ENCODE measurements at places on chromosomes 7 and 10.

DNA sequence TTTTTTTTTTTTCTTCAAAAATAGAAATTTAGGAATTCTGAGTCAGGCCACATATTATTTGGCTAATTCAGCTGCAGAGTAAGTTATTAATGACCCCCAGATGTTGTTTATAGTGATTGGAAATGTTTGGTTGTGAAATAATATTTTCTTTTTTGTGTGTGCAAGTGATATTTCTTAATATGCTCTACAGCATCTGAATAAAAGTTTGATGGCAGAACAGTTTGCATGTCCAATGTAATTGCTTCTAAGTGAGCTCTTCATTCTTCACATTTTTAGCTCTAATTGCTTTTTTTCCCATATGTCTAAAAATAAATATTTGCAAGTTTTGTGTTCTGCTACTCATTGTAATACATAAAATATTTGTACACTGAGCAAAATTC lies 116.0 kb downstream of the ARID5B start:
- DNase-seq, result no peak

- DNase-seq, result no peak
Observed at GRCh38 chr7:11153694-11154093, 180.0 kb downstream of the PHF14 start.

DNA sequence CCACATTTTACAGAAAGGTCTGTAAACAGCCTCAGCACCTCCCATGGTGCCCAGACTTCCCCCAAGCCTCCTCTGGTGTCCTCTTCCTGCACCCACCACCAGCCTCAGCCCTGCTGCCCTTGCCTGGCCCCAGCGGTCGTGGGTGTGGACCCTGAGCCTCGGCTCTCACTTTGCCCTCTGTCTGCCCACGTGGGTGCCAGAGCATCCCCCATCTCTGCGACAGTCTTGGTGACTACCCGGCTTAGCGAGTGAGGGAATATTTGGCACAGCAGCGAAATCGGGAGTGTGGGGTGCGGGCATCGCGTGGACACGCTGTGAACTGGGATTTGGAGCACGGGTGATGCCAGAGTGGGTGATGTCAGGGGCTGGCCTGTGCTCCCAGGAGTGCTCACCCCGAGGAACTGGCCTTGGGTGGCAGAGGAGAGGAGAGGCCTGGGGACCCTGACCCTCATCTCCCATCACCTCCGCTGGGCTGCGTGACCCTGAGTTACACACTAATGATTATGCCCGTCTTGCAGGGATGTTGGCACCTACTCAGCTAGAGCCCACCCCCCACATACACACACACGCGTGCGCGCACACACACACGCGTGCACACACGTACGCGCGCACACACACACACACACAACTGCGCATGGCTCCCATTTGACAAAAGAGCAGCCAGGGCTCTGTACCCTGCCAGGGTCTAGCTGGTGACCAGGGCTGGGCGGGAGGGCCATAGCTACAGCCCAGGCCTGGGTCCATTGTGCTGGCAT lies 8.7 kb downstream of the ELFN1 start:
- no peak for DNase-seq

DNA sequence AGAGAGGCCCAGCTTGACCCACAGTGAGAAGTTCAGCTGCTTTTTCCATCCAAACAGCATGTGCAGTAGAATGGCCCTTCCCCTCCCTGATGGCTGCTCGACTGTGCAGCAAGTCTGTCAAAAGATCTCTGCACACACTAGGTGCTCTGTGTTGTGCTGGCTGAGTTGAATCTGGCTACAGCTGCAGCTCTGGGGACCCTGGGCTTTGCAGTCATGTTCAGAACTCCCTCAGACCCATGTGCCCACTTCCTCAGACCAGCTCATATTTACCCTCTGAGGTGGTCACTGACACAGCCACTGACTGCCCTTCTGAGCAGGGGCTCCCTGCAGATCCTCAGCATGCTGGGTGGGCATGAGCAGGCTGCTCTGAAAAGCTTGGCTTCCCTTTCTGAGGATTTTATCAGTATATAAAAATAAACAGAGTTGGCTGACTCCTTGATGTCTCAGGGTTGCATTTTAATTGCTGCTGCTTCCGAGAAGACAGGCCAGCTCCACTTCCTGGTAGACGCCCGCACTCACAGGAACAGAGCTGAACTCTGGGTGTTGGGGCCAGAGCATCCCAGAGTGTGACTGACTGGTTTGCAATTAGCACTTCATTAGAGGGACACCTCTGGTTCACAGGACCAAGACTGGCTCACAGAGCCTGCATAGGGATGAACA lies 507.9 kb downstream of the RPS24 start:
- no peak for DNase-seq

DNA sequence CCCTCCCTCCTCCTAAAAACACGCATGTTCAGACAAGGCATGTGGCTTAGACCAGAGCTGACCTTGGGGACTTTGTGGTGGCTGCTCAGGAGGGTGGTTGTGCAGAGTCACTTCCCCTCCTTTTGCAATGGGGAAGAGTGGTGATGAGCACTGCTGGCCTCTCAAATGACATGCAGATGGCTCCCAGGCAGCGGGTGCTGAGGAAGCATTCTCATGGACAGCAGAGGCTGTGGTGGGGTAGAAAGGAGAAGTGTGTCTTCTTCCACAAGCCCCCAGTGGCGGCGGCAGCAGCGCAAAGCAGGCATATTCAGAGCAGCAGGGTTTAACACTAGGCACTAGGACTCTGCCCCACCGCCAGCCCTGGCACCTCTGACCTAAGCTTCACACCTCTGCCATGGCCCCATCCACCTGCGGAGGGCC lies 105.9 kb upstream of the ANLN start:
- DNase-seq, result no peak

DNA sequence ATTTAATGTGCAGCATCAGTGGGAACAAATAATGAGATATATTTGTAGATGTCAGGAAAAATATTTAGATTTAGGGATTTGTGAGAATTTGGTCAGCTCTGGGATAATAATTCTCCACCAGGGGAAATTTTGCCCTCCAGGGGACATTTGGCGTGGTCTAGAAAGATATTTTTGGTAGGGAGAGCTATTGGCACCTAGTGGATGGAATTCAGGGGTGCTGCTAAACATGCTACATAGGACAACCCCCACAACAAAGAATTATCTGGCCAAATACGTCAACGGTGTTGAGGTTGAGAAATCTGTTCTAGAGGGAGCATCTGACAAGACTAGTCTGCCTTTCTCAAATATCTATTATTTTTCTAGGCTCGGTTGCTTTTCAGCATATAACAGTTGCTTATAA lies 2.1 kb downstream of the ADK start:
- DNase-seq, result no peak

GRCh38 chr10:17064435-17064834 lies 65.2 kb downstream of the CUBN start:
- no peak for DNase-seq

DNA sequence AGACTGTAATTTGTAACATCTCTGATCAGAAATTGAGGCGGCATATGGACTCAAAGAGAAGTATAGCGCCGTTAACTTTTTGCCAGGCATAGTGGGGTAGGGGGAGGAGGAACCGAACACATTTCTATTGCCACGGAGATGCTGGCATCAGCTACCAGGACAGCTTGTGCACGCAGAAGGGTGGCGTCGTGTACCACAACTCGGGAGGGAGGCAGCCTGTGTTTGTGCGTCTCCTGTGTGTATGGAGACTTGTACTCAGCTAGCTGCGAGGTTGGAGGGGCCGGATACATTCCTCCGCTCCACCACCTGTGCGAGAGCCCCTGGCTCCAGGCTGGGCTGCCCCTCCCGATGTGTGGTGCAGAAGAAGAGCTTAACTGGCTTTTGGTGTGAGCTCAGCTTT lies 634.8 kb downstream of the TYW1 start:
- DNase-seq, result no peak

- no peak for DNase-seq
Observed at GRCh38 chr7:6546498-6547251, 4.6 kb downstream of the GRID2IP start.

DNA sequence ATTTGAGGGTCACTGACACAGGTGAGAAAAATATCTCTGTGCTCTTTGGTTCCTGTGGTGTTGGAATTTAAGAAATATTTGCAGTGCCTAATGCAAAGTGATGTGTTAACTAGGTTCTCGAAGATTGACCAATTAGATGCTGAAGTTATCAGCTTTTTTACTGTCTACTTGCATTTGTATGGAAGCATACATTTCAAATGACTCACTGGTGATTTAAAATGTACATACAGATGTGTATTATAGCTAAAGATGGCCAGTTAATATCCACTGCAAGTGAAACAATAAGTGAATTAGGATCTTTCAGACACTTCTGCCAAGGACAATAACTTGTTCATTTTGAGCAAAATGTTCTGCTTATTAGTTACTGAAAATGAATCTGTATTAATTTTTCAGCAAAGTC lies 205.0 kb downstream of the FANK1 start:
- no peak for DNase-seq

- no peak for DNase-seq
Observed at GRCh38 chr7:64838691-64839090, 44.5 kb downstream of the ZNF138 start.

DNA sequence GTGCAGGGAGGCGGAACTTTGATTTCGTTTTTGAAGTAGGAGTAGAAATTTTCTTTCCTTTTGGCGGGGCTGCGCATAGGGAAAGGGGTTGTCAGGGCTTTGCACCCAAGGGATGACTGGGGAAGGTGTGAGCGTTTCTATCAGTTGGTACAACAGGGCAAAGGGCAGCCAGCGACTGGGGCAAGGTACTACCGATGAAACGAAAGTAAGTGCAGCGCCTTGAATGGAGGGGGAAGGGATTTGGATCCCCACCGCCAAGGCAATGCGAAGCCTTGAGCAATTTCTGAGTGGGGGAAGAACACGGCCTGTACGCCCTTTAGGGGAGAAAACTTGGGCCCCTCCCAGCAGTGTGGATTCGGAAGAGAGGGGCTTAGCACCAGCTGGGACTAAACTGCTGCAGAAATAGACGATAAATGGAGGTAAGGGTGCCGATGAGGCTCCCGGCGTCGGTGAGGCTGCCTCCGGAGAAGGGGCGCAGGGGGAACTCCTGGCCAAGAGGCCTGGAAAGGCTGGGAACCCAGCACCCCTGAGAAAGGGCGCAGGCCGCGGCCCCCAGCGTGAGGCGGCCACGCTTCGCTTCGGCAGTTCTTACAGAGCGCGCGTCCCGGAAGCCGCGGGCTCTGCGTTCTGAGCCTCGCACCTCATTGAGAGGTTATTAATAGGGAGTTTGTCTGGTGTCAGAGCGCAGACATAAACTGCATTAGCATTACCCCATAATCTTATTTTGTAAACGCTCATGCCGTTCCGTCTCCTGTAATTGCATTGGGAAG lies 10.0 kb upstream of the TLX1 start:
- peak; percentile 45 for DNase-seq

- DNase-seq, result no peak
Observed at GRCh38 chr7:6590645-6591110, 857 bp downstream of the INTS15 start.

DNA sequence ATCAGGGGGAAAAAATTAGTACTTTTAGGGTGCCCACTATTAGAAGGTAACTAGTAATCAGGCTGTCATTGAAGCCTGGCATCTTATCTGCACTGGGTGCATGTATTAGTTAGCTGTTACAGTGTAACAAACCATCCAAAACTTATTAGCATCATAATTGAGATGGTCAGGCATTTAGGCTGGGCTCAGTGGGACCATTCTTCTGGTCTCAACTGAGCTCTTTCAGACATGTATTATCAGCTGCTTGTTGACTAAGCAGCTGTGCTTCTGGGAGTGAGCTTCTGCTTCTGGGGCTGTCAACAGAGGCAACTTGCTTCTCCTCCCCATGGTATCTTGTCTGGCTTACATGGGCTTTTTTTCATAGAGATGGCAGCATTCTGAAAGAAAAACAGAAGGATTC lies 154.0 kb upstream of the ZNF92 start:
- DNase-seq, result no peak

DNA sequence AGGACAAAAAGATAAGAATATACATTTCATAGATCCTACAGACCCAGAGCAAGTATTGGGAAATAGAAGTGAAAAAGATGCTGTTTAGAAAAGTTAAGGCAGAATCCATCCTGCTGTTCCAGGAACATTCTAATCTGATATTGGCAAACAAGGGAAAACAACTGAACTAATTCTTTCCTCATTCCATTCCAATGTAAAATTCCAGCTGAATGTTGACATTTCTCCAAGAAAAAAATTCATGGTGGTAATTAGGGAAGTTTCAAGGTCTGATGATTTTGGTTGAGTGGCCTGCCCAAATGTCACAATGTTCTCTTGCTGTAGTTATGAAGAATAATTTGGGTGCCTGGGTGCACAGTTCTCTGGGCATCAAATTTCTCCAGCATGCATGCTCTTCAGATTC lies 15.2 kb downstream of the PIP start:
- DNase-seq, result no peak

DNA sequence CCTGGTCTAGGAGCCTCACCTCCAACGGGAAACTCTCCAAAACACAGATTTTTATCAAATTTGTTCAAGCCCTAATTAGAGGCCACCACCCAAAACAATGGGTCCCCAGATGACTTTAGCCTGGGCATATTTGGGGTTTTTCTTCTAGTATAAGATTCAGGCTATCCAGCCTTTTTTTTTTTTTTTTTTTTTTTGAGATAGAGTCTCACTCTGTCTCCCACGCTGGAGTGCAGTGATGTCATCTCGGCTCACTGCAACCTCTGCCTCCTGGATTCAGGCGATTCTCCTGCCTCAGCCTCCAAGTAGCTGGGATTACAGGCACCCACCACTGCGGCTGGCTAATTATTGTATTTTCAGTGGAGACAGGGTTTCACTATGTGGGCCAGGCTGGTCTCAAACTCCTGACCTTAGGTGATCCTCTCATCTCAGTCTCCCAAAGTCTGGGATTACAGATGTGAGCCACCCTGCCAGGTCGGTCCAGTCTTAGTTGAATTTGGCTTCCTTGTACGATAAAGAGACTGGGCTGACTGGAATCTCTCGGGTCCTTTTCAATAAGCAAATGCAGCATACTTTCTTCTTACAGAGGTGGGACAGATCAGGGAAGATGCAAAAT lies 91.4 kb upstream of the KLF6 start:
- DNase-seq, result no peak

GRCh38 chr7:36279200-36279925 lies 110.3 kb upstream of the ANLN start:
- no peak for DNase-seq

- DNase-seq, result no peak
Observed at GRCh38 chr10:121570315-121570714, 27.9 kb downstream of the FGFR2 start.

DNA sequence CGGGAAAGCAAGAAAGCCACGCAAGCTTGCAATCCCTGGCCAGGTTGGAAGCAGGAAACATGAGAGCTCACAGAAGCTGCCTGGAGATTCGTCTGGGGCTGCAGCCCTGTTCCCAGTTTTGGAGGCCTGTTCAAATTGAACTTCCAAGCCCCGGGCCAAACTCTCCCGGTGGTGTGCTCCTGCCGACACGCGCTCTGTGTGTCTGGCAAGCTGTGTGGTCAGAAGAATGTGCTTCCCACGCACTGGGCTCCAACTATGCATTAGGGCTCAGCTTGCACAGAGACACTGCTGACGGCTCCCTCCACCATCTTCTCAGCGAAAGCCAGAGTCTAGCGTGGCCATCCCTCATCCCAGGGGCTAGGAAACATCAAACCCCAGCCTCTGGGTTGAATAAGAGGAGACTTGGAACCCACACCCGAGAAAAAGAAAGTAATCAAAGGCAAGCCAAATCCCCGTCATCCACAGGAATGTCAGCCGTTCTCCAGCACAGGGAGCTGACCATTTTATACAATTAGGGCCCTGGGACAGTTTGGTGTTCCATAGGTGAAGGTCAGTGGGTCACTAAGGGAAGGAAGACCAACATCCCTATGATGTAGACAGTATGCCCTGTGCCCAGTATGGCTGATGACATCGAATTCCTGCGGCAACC lies 107.2 kb downstream of the FGFR2 start:
- DNase-seq, result no peak

- DNase-seq, result no peak
Observed at GRCh38 chr7:48182718-48183369, 11.6 kb downstream of the ABCA13 start.

Measured in right kidney (tissue), 9 donors.